ENCODE measurements at places on chromosomes 16 and 17.

DNA sequence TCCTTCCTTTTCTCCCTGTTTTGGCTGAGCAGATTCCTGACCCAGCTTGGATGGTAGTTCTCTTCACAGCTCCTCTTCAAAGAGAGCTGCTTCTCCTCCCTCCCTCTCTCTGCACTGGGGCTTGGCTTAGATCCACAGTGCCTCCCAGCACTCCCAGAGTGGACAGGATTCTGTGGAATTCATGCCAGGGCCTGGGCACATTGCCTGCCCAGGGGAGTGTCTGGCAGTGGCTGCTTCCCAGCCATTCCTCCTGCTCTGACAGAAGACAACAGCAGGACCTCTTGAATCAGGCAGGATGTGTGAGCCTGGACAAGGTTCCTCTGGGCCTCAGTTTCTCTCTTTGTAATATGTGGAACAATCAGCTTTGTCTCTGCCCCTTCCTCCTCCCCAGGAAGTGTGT lies 4.5 kb upstream of the MMP28 start:
- DNase-seq, result no peak

DNA sequence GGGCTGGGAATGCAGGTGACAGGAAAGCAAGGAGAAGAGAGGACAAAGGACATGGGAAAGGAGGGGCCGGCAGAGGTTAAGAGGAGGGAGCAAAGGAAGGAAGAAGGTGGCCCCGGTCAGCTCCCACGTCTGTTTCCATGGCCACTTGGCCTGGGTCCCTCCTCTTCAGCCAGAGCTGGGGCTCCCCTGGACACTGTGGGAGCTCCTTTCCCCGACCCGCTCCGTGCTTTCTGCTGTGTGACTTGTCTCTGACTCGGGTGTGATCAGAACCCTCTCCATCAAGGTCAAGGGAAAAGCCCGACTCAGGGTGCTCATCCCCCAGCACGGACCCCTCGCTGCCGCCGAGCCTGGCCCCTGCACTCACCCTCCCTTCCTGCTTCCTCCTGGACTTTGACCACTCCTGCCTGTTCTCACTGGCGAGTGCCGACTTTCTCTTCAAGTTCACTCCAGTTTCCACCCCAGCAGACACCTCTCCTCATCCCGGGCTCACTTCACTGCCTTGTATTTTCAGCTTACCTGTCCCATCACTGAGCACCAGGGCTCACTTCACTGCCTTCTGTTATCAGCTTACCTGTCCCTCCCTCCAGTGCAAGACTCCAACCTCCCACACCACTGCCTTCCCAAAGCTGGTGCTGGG lies 61.2 kb downstream of the MEAK7 start:
- DNase-seq, result no peak

GRCh38 chr16:19837331-19837980 lies 47.2 kb downstream of the GPRC5B start:
- no peak for DNase-seq

DNA sequence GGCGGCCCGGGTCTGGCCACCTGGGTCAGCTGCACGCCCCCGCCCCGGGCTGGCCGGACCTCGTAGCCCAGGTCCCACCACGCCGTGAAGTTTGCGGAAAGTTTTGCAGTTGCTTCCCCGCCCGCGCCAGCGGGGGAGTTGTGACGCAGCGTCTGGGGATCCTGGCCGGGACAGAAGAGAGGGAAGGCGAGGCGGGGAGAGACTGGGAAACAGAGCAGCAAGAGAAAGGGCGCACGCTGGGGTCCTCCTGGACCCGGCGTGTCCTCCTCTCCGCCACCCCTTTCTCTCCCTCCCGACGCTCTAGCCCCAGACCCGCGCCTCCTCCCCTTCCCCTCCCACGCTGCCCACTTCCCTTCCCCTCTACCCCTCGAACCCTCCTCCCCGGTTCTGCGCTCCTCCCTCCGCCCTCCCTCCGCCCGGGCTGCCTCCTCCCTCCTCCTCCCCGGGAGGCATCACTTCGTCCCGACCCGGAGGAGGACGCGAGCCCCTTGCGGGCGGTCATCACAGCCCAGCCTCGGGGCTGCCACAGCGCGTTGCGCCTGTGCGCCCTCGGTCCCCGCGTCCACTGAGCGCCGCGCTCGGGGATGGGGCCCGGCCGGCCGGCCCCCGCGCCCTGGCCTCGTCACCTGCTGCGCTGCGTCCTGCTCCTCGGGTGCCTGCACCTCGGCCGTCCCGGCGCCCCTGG lies at the start of gene MRC2:
MRC2 (plus strand) TSS at position 452 of the 685 bp plus-strand sequence; CDS start at position 585, 133 bp downstream.
- peak; percentile 13 for DNase-seq

GRCh38 chr16:69318177-69318910 lies 7.2 kb downstream of the VPS4A start:
- DNase-seq, result no peak

- DNase-seq, result no peak
Measured at GRCh38 chr17:38350035-38350434, 1.6 kb upstream of the SOCS7 start.

- no peak for DNase-seq
Measured at GRCh38 chr17:778096-778495, 4.0 kb downstream of the GLOD4 start.

- DNase-seq, result no peak
Measured at GRCh38 chr16:80260906-80261311, 279.9 kb upstream of the DYNLRB2 start.

DNA sequence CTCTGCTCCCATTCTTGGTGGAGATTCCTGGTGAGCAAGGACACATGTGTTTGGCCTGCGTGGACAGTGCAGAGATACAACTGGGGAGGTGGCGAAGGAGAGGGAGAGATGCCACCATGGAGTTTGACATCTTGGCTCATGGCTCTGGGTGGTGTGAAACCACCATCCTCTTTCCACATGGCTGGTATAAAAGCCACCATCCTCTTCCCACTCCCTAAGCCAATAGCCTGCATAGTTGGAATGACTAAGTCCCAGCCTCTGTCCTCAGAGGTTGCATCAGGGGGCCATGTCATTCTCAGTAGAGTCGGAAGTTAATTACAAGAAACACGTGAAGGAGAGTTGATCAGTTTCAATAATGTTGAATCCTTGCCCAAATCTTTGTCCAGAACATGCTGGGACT lies 10.0 kb downstream of the RBFOX1 start:
- DNase-seq, result no peak

- no peak for DNase-seq
Measured at GRCh38 chr17:42586514-42587230, 9.1 kb upstream of the PSMC3IP start.

- DNase-seq, result no peak
Measured at GRCh38 chr16:8634991-8635736, 13.7 kb downstream of the METTL22 start.

DNA sequence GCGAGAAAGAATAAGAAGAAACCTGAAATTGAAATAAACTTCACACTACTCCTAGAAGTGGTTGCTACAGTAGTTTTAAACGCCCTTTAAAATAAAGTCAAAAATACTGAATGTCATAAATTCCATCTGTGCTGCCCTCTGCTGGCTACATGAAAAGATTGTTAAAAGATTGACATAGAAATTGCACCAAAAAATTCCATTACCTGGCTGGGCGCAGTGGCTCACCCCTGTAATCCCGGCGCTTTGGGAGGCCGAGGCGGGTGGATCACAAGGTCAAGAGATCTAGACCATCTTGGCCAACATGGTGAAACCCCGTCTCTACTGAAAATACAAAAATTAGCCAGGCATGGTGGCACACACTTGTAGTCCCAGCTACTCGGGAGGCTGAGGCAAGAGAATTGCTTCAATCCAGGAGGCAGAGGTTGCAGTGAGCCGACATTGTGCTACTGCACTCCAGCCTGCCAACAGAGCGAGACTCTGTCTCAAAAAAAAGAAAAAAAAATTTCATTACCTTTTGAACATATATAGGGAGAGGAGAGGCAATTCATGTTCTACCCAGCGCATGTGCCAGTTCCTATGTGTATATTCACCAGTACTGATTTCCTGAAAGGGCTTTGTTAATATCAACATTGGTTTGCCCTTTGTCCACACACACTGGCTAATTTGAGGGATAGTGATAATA lies 36.5 kb downstream of the CYTH1 start:
- DNase-seq, result no peak

DNA sequence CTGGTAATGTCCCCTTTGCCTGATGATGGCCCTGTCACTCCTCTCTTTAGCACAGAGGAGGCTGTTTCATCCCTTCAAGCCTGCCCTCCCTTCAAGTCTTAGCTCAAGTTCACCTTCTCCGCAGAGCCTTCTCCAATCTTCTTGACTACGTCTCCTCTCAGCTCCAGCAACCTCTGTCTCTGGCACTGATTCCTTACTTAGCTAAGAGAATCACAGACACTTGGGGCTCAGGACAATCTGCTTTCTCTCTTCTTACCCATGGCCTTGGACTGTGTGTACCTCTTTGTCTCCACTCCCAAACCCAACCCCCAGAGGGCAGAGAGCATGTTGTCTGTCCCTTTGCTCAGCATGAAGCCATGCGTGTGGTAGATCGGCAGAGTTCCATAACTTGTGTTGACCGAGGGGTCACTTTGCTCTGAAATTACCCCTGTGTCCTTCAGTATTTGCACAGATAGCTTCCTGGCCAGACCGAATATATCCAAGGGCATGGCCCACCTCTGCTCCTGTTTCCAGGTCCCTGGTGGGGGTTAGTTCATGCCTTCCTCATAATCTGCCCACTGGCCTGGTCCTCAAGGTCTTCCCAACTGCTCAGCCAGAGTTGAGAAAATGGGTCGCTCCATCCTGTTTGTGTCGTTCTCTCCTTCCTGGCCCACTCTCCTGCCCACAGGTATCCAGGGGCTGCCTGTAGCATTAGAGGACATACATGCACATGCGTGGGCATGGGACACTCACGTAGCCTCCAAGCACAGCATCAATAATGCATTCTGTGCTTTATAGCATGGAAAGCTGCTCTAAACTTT lies 41.6 kb downstream of the MAPT start:
- no peak for DNase-seq

- DNase-seq, result no peak
Measured at GRCh38 chr16:59295993-59296736, 562.0 kb upstream of the GOT2 start.

GRCh38 chr17:38918129-38918913 lies 7.1 kb upstream of the LASP1NB start:
- DNase-seq, result no peak

GRCh38 chr16:81832801-81833547 lies 53.9 kb downstream of the PLCG2 start:
- DNase-seq, result no peak

GRCh38 chr16:81625544-81626153 lies 153.4 kb upstream of the PLCG2 start:
- DNase-seq, result peak; percentile 48

DNA sequence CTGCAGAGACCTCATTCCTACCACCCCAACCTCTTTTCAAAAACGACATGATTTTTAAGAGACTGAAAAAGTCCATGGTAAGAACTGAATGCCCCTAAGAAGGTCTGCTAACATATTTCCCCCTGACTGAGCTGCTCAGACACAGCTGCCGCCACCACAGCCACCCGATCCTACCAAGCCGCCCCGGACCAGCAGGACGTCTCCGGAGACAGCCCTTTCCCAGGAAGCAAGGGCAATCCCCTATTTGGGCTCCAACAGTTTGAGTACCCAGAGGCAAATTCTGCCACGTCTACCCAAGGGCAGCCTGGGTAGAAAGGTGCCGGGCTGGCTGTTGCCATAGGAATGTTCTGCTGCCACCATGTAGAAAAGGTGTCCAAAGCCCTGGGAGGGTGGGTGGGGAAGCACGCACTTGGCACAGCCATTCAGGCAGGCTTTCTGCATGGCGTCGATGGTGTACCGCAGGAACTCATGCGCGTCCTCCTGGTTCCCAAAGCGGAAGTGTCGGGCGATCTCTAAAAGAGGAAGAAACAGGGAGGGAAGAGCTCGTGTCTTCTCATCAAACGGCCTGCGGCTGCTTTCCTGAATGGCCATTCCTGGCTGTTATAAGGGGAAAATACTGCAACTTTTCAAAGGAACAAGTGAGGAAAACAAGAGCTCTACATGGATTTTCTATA lies 13.6 kb downstream of the USP36 start:
- peak; percentile 33 for DNase-seq

GRCh38 chr16:86121374-86122010 lies 222.5 kb downstream of the IRF8 start:
- DNase-seq, result no peak

DNA sequence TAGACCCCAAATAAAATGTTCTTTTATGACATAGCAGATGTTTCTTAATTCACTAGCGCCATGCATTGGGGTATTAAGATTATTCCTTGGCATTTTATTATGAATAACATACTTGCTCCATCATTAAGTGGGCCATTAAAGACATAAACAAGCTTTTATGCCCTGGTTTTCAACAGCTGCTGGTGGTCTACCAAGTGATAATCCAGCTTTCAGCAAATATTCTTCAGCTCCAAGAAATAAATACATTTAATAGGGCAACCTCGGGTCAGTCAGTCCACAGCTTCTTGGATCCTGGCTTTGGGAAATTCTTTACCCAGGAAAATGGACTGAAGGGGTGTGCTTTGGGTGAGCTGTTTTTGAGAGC lies 217.3 kb upstream of the IRX3 start:
- no peak for DNase-seq

DNA sequence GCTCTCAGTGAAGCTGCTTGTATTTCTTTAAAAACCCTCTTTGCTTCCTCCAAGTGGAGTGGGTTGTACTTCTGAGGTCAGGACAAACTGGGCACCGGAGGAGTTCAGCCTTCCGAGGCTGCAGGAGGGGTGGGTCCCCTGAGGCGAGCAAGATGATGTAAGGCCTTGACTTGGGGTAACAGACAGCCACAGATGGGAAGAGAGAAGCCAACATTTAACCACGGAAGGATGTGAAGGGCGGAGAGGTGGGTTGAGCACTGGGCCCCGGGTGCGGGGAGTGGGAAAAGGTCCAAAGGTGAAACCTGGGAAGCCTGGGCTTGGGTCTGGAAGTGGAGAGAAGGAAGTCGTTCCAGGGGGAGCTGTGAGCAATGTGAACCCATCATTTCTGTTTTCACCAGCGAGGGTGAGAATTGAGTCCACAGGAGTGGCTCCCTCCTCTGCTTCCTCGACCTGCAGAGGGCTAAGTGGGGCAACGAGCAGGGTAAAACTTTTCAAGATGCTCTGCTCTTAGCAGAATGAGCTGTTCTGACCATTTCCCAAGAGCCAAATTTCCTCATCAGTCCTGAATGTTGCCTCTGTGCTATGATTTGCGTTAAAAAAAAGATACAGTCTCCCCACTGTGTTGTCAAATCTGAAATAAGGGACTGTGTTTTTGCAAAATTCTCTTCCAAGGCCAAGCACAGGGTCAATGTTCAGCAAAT lies 137.7 kb upstream of the CRHR1 start:
- DNase-seq, result no peak

GRCh38 chr17:65058146-65058545 lies 1.6 kb upstream of the GNA13 start:
- DNase-seq, result no peak

DNA sequence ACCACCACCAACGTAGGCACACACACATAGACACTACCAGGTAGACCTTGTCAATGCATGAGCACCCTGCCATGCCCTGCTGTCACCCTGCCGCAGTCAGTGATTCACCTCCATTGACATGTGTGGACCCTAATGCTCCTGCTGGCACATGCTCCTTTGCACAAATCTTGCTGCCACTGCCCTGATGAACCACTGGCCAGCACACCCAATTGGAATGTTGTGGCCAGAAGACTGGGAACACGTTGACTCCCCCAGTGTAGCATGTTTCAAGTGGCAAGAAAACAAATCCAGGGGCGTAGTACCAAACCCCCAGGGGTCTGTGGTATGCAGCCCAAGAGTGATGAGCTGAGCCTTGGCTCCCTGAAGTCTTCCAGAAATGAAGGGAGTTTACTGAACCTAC lies 486.4 kb upstream of the KIF2B start:
- no peak for DNase-seq

All from anterior cingulate cortex (tissue), 58 donors.